ENCODE measurements at places on chromosomes 3 and 15.

GRCh38 chr3:47949979-47950378 is 66.2 kb downstream of the MAP4 start:
- no peak for DNase-seq

GRCh38 chr15:70344666-70345065 is 246.9 kb upstream of the TLE3 start:
- no peak for DNase-seq

- no peak for DNase-seq
Observed at GRCh38 chr3:19149368-19149767, 1.1 kb downstream of the KCNH8 start.

DNA sequence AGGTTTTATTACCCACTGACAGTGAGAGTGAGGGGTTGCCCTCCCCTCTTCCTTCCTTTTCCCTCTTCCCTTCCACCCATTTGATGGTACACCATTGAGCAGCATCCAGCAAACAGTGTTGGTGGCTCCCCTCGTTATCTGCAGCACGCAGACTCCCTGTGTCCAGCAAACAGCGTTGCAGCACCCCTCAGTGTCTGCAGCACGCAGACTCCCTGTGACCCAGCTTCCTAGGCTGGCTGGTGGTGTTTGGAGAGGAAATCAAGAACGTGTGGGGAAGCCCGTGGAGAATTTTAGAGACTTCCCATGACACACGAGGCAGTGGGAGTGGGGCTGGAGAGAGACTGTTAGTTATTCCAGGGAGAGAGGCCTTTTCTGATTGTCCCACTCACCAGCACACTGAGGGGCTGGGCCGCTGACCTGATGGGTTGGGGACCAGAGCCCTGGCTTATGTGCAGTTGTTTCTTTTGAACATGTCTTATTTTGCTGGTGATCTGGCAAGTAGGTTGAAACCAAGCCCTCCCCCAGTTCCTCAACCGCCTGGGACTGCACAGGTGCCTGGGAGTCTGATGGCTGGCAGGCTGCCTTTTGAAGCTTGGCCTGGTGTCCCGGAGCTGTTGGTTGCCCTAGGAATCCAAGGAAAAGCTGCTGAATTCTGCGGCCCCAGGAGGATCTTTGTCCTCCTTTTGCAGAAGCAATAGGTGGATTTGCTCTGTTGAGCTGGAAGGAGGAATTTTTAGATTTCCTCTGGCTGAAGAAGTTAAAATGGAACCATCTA is 19.0 kb downstream of the APBA2 start:
- DNase-seq, result no peak

DNA sequence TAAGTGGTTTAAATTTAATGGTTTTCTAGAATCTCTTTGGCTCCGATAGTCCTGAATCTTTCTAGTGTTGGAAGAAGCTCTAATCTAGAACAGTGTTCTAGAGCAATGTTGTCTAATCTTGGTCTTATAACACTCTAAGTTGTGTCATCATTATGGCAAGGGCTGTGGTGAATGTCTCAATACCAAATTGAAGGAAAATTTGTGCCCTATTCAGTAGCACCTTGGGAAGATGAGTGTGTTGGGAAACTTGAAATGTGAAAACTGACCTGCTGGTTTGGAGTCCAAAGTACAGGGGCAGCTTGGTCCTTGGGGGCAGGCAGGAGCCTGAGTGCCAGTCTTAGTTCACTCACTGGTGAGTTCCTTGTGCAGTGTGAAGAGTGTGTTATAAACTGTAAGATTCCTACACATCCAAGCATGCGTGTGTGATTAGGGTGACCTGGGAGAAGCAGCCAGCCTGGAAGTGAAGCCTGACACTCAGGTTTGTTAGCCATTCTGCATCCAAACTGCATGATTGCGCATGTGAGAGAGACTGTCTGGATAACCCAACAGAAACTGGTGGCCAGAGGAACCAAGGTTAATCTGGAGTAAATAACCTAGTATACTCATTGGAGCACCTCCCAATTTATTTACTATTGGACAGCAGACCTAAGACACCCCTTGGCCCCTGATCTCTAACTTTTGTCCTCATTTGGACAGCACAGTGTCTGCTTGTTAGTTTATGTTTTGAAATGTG is 14.6 kb downstream of the ZNF592 start:
- no peak for DNase-seq

DNA sequence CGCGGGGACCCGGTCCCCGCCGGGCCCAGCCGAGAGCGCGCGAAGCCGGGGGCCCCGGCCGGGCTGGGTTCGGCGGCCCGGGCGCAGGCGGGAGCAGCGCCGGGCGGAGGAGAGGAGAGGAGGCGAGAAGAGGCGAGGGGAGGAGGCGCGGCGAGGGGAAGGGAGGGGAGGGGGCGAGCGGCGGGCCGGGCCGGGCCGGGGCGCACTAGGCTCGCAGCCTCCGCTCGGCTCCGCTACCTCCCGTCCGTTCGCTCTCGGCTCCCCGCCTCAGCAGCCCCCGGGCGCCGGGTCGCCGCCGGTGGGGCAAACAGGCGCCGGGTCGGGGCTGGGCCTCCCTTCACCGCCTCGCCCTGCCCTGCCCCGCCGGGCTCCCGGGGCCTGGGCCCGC is 351 bp downstream of the INSYN1 start:
- DNase-seq, result no peak

Measured in stromal cell of bone marrow (primary cell).